PC-9 (cell line): ENCODE measurements at places on chromosomes 6 and 20.

GRCh38 chr20:45283551-45284057, 23.0 kb upstream of the RBPJL start:
- peaks cover 29% of the 10 kb centered on the region for H3K4me1 ChIP-seq
- DNase-seq: peak; percentile 73
- no peaks in the 10 kb centered on the region for H3K27me3 ChIP-seq

DNA sequence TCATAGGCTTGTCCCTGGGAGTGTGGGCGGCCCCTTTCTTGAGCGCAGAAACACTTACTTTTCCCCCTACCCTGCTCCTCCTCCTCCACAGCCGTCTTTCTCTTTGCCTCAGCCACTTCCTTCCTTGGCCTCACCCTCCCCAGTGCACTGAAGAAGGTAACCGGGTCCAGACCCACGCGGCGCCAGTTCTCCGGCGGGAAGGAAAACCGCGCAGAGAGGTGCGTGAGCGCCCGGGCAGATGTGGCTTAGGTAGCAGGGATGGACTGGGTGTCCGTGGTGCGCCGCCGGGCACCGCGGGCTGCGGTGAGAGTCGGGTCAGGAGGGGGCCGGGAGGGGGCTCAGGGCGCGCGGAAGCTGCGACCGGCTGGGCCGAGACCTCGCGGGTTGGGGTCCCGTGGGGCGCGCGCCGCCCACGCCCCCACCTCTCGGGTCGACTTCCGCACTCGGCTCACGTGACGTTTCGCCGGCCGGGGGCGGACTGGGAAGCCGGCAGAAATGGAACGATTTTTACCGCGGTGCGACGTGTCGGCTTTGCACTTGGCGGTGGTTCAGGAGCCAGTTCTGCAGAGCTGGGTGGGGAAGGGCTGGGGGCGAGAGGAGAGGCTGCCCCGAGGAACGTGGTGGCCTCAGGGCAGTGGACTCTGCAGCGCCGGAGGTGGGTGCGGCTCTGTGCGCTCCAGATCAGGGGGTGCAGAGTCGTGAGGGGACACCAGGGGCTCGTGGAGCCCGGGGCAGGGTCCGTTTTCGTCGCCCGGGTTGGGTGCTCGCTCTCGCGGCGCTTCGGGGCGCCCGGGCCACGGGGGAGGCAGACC, at the start of gene ABRACL:
TSS of gene ABRACL (plus strand) at position 88 of the 812 bp plus-strand sequence. CDS start 5,416 bp downstream, outside the sequence.
- peak; percentile 46 for DNase-seq
- H3K36me3 ChIP-seq: no peaks in the 10 kb centered on the region
- peak within 1 kb of the TSS; percentile 85 for H3K4me3 ChIP-seq

DNA sequence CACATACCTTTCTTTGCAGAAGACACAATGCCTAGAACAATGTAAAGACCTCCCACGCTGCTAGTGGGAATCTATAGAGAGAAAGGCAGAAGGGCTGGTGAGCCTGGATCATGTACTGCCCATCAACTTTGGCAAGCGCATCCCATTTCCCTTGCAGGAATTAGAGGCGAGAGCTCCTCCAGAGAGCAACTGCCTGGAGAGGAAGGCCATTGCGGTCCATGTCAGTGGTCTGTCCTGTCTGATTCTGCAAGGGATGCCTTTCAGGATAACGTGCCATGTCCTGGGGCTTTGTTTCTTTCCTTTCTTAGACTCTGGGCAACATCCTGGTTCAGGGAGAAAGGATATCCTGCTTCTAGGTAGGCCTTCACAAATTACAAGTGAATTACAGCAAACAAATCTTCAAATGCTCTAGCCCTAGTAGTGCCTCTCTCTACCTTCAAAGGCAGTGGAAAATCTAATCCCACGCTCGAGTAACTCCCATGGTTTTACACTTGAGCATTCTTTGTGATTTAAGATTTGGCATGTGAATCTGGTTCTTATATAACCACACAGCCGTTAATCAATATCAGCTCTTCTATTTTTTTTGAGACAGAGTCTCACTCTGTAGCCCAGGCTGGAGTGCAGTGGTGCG, 38.5 kb downstream of the GCNT2 start:
- DNase-seq: no peak
- 0 out of 2 replicates have a peak, but pooled peaks cover 3% of the 10 kb centered on the region for H3K36me3 ChIP-seq
- no peaks in the 10 kb centered on the region for H3K4me1 ChIP-seq
- no peaks in the 10 kb centered on the region for H3K27me3 ChIP-seq
- no peak overlapping the region for H3K4me3 ChIP-seq

GRCh38 chr20:60244373-60245146, 286.3 kb downstream of the CDH26 start:
- no peak for DNase-seq
- peaks cover 35% of the 10 kb centered on the region for H3K27me3 ChIP-seq
- no peaks in the 10 kb centered on the region for H3K4me1 ChIP-seq
- no peaks in the 10 kb centered on the region for H3K36me3 ChIP-seq
- H3K27ac ChIP-seq: no peak overlapping the region
- H3K4me3 ChIP-seq: no peak overlapping the region

DNA sequence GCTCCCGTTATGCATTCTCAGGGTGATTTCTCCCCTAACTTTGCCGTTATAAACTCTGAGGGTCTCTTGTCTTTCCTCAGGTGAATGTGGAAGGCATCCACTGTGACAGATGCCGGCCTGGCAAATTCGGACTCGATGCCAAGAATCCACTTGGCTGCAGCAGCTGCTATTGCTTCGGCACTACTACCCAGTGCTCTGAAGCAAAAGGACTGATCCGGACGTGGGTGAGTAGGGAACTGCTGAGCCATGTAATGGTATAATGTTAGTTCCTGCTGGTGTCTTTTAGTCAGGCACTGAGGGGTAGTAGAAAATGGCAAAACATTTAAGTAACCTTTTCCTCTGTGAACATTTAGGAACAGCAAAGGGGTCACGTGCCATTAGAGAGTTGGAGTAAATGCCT, 395.4 kb downstream of the ARHGAP18 start:
- no peak for DNase-seq
- H3K27me3 ChIP-seq: no peaks in the 10 kb centered on the region
- no peak overlapping the region for H3K4me3 ChIP-seq

GRCh38 chr6:145699462-145699861, 35.9 kb downstream of the EPM2A start:
- DNase-seq: no peak
- H3K27ac ChIP-seq: no peak overlapping the region
- H3K27me3 ChIP-seq: no peaks in the 10 kb centered on the region
- H3K4me1 ChIP-seq: no peaks in the 10 kb centered on the region
- H3K36me3 ChIP-seq: no peaks in the 10 kb centered on the region

DNA sequence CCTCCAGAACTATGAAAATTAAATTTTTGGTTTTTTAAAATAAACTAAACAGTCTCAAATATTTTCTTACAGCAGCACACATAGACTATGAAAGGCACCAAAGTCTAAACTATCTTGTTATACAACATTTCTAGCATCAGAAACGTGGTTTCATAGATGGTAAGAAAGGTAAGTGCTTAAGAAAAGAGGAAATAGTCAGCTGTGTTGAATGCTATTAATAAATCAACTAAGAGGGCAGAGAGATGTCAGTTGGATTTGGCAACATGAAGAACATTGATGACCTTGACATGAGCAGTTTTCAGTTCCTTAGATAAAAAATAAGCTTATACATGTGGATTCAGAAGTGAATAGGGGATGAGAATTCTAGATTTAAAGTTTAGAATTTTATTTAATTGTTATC, 113.6 kb downstream of the RFX6 start:
- H3K27me3 ChIP-seq: no peaks in the 10 kb centered on the region
- DNase-seq: no peak
- H3K4me1 ChIP-seq: no peaks in the 10 kb centered on the region
- H3K27ac ChIP-seq: no peak overlapping the region

DNA sequence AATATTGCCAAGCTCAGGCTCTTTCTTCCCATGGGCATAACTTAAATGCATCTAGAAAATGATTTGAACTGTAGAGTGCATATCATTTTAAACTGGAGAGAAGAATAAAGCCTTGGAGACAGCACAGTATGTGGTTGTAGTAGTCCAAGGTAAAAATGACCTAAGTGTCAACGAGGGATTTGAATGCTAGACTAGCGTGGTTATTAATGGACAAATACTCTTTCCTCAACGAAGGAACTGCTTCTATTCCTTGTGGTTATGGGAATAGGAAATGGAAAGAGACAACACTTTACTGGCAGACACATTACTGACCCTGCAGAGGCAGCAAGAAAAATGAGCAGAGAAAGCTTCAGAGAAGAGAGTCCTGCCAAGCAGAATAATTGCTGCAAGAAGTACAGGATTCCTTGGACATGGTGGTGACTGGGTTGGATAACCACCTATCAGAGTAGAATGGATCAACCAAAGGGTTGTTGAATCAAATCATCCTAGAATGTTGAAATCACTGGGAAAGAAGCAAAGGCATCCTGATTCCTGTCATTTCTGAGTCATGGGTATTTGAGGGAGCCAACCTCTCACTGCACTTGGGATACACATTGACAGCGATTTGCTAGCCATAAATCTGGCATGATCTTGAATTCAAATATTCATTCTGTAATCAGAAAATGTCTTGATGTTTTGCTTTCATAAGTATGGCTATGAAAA, 258.1 kb upstream of the EPHA7 start:
- no peak overlapping the region for H3K4me3 ChIP-seq
- H3K4me1 ChIP-seq: no peaks in the 10 kb centered on the region
- H3K27me3 ChIP-seq: no peaks in the 10 kb centered on the region
- no peaks in the 10 kb centered on the region for H3K36me3 ChIP-seq
- DNase-seq: no peak

DNA sequence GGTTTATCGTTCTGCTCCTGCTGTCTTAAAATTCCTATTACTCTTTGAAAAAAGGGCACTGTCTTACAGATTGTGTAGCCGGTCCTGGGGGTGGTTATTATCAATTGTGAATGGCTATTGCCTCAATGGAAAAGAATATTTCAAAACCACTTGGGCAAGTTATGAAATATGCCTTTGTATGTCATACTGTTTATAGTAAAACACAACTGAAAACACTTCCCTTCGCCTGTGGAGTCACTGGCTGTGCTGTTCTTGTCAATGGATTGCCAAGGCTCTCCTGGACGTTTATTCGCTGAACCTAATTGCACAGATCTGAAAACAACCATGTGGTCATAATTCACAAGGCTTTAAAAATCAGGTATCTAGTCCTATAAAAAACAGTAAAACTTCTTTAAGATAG, 47.8 kb upstream of the TAGAP start:
- H3K27ac ChIP-seq: no peak overlapping the region
- H3K4me3 ChIP-seq: no peak overlapping the region
- H3K36me3 ChIP-seq: no peaks in the 10 kb centered on the region
- DNase-seq: no peak

- H3K27ac ChIP-seq: no peak overlapping the region
- no peak overlapping the region for H3K4me3 ChIP-seq
- no peaks in the 10 kb centered on the region for H3K36me3 ChIP-seq
- DNase-seq: no peak
- H3K4me1 ChIP-seq: no peaks in the 10 kb centered on the region
These were observed 363.8 kb downstream of the PRKN start for GRCh38 chr6:162363757-162364156.

GRCh38 chr20:46291401-46291800, 16.9 kb downstream of the CDH22 start:
- H3K27ac ChIP-seq: no peak overlapping the region
- H3K27me3 ChIP-seq: peaks cover 99% of the 10 kb centered on the region
- H3K36me3 ChIP-seq: no peaks in the 10 kb centered on the region
- no peak overlapping the region for H3K4me3 ChIP-seq

DNA sequence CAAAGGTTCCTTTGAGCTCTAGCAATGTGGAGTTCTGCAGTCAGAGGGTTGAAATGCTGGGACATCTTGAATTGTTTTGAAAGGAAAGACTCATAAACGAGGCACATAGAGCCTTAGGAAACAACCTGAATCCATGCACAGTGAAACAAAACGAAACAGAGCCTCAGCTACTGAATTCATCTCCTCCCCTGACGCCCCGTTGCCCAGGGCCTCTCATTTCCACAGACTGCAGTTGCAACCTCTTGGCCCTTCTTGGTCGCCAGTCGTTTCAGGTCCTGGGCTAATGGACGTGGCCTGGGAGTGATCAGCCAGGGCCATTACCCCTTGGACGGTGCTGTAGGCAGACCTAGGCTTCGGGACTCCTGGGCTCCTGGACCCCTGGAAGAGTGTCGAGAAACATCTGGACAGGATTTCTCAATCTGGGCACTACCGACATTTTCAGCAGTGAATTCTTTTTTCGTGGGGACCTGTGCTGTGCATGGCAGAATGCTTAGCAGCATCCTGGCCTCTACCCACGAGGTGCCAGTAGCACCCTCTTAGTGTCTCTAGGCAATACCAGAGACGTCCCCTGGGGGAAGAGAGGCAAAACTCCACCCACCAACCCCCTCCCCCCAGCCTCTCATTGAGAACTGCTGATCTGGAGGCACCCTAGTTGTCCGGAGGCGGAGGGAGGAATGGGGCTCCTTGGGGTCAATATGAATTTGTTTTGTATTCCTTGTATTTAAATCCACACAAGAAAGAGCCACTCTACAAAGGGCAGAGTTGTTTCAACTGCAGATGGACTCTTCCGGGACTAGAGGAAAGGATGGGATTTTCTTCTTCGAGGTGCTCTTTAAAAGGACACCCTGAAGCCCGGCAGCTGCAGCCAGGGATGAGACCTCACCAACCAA, 50.2 kb downstream of the TMEM242 start:
- no peaks in the 10 kb centered on the region for H3K36me3 ChIP-seq
- no peak overlapping the region for H3K27ac ChIP-seq
- H3K27me3 ChIP-seq: no peaks in the 10 kb centered on the region
- H3K4me3 ChIP-seq: no peak overlapping the region

DNA sequence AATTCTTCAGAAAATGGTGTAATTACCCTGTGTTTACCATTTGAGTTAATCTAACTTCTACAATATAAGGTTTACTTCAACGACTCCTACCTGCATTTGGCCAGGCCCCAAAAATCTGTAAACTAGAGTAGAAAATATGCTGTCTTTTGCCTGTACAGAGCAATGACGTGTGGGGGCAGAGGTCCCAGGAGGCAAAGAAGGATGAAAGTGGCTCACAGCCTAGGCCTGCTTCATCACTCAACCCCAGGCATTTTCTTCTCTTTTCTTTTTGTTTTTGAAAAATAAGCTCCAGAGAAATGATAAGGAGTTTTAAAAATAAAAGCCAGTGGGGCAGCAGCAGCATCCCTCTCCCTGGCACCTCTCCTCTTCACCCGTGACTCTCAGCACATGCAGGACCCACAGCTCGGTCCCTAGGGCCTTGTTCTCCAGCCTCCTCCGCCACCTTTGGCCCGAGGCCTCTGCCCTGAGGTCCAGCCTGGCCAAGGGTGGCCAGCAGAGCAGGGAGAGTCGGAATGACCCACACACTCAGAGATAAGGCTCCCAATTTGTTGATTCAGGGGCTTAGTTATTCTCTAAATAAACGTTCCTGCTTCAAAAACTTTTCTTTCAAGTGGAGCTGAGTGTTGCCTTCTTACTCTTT, 310.3 kb upstream of the RNF24 start:
- H3K27me3 ChIP-seq: no peaks in the 10 kb centered on the region
- no peak overlapping the region for H3K27ac ChIP-seq
- no peak overlapping the region for H3K4me3 ChIP-seq
- no peaks in the 10 kb centered on the region for H3K36me3 ChIP-seq
- H3K4me1 ChIP-seq: peaks cover 5% of the 10 kb centered on the region; the same call in 1 of the 2 replicates

DNA sequence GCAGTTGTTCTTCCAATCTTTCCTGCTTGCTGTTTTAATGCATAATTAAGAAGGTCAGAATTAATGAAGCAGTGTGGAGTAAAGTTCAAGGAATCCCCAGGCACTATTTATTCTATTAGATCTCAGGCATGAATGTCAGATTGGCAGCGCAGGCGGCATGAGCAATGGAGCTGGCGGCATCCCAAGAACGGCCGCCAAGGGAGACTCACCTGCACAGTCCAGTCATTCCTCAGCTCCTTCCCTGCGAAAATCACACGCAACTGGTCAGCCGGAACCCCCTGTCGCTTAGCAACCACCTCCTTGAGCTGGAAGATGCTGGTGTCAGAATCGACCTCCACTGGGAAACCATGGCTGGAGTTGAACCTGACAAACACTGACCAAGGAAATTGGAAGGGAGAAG, 284.5 kb downstream of the PRKN start:
- H3K27me3 ChIP-seq: no peaks in the 10 kb centered on the region
- H3K4me3 ChIP-seq: no peak overlapping the region
- no peaks in the 10 kb centered on the region for H3K4me1 ChIP-seq
- no peak overlapping the region for H3K27ac ChIP-seq
